ENCODE measurements at places on chromosomes 11 and 22. TPM values are rescaled to one million over a fixed set of nuclear protein-coding genes. Genes with fewer than 3 reads are reported as not detected.

GRCh38 chr11:122516686-122517085, 138.8 kb upstream of the UBASH3B start:
- DNase-seq, result no peak

DNA sequence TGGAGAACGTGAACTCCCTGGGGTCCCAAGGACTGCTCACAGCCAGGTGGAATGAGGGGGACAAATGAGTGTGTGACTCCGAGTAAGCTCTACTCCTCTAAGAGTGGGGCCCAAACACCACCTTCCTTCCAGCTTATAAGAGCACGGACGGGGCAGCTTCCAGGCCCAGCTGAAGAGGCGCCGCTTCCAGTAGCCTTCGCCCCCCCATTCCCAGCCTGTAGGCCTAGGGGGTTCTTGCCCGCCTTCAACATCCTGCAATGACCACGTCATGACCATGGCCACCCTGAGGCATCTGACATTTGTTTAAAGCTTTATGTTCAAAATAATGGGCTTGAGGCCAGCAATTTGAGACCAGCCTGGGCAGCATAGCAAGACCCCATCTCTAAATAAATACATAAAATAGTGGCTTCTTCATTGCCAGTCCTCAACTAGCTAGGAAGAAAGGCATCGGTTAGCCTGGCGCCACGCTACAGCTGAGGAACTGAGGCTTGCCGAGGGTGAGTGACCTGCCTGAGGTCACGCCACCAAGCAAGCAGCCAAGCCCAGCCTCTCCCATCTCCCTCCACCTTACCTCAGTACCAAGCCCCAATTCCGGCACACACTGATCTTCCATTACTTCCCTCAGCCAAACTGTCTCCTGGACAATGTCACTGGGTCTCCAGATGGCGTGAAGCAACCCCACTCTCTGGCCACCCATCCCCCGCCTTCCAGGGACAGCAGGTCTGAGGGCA, 7.8 kb upstream of the TNFRSF13C start:
- no peak for DNase-seq

GRCh38 chr11:13831696-13832095, 130.8 kb upstream of the SPON1 start:
- no peak for DNase-seq

DNA sequence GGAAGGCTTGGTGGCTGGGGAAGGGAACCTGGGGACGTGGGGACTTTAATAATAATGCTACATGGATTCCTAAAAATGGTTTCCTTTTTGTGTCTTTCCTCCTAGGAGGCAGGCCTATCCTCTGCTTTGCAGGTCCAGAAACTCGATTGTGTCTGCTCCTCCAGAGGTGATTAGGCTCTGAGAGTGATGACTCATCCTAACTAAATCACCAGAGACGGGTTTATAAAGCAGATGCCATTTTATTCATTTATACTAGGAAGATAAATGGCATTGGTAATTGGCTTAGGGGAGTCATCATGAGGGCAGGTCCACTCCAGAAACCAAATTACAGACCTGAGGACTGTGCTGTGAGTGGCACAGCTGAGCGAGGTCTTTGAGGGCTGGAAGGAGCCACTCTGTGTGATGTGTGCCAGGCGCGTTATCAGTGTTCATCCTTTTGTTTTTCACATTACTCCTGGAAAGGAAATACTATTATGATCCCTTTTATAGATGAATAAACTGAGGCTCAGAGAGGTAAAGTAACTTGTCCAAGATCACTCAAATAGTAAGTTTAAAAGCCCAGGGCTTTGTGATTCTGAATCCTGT, 7.1 kb downstream of the NLRX1 start:
- DNase-seq, result no peak

DNA sequence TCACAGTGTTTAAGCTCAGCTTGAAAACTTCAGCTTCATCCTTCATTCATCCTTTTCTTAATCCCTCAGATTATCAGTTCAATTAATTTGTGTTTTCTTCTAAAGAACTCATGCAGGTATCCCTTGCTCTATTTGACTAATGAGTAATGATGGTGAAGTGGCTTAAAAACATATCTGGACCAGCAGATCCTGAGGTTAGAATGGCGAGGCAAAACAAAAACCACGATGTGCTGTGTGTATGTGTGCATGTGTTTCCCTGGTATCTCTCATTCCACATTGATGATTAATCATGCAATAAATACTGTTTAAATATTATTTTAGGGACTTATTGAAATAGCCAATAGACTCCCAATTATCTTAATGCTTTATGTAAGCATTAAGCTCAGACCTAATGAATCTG, 437.0 kb downstream of the DYNC2H1 start:
- DNase-seq, result no peak

GRCh38 chr11:92830377-92831155, 138.9 kb upstream of the MTNR1B start:
- DNase-seq, result no peak

GRCh38 chr11:7435176-7435575, 50.1 kb upstream of the OLFML1 start:
- DNase-seq, result no peak

GRCh38 chr11:115591380-115591779, 87.2 kb upstream of the CADM1 start:
- no peak for DNase-seq

- no peak for DNase-seq
These were observed 60.6 kb downstream of the DGCR2 start for GRCh38 chr22:19061471-19062138.

DNA sequence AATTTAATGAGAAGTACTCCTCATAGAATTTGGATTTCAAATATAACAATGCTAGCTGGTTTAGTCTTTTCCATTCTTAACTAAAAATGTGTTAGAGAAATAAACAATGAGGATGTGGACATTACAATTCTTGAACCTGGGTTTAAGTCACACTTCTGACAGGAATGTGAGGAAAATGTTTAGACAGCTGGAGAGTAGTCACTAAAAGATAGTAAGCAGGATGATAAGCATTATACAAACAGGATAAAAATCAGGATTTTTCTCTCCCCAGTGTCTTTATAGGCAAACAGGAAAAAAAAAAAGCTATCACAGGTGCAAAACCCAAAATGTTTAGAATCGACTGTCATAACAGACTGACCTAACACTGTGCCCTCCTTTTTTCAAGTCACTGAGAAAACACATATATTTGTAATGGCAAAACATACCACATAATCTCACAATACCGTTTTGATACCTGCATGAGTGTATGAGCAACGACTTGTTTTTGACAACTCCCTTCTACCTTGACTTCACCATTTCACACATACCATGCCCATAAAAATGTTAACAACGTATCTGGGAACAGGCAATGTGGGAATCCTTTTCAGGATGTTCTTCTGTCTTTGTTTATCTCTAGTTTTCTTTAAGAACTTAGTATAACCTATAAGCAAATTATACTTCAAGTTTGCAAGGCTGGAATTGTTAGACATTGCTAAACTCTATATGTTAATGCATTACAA, 242.0 kb downstream of the SBF2 start:
- no peak for DNase-seq

DNA sequence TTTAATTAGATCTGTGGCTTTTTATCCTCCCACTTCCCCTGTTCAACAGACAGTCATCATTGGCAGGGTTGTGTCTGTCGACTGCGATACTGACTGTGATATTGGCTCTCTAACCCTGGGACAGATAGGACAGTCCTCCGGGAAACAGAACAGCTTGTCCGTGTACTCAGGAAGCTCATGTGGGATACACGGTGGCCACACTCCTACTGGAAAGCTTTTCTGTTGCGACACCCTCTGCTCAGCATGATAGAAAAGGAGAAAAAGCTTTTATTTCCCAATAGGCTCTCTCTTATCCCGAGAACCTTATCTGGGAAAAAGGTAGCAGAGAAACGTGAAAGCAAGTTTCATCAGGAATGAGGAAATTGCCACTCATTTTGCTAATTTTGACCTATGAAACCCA, 60.4 kb upstream of the HSPA8 start:
- no peak for DNase-seq

DNA sequence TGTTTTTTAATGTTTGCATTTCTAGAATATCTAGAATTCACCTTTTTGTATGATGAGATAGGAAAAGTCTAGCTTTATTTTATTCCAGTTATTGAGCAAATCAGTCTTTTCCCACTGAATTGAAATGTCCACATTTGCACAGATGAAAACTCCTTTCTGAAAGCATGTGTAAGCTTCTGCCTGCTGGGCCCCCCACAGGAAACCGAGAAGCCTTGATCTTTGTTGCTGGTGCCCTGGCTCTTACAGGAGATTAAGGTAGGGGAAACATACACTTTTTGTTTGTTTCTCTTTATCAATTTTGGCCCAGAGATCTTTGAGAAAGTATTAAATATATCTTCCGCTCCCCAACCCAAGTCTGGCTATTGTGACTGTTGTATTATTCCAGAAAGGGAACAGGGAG, 87.2 kb upstream of the GNAZ start:
- no peak for DNase-seq

GRCh38 chr11:69076129-69076791, 27.5 kb downstream of the TPCN2 start:
- DNase-seq, result no peak

- no peak for DNase-seq
These were observed 5.1 kb downstream of the MPZL3 start for GRCh38 chr11:118247041-118247440.

GRCh38 chr11:106384429-106384828, 307.0 kb downstream of the AASDHPPT start:
- DNase-seq, result no peak

GRCh38 chr11:16070573-16070972, 285.8 kb downstream of the SOX6 start:
- DNase-seq, result peak; percentile 12

- DNase-seq, result no peak
These were observed 83.4 kb downstream of the GALNT18 start for GRCh38 chr11:11538277-11538960.

- DNase-seq, result no peak
These were observed 25.6 kb downstream of the SMCO4 start for GRCh38 chr11:93517611-93518010.

- DNase-seq, result no peak
These were observed 307.5 kb upstream of the ZC3H12C start for GRCh38 chr11:109785714-109786113.

- no peak for DNase-seq
These were observed 9.3 kb downstream of the TENM4 start for GRCh38 chr11:79431535-79431934.

GRCh38 chr11:65301491-65302329, 13.0 kb upstream of the CDC42EP2 start:
- peak; percentile 71 for DNase-seq

- DNase-seq, result peak; percentile 19
These were observed 1139.5 kb downstream of the TBC1D22A start for GRCh38 chr22:47901911-47902310.

DNA sequence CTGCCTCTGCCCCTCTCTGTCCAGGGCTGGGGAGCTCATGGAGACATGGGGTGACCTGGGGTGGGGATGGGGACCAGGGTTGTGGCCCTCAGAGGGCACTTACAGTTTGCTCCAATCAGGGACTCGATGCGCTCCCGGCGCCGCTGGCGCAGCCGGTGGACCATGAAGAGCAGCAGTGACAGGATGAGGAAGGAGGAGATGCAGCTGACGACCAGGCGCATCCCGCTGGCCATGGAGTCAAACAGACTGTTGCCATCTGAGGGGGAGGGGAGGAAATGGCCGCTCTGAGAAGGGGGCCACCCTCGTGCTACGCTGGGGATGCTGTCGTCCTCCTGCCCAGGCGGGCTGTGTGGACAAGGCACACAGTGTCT, 80.5 kb downstream of the DGCR2 start:
- no peak for DNase-seq

GRCh38 chr11:108239076-108239475, 16.2 kb downstream of the ATM start:
- DNase-seq, result no peak

GRCh38 chr11:35182317-35182939, 43.5 kb downstream of the CD44 start:
- DNase-seq, result no peak

DNA sequence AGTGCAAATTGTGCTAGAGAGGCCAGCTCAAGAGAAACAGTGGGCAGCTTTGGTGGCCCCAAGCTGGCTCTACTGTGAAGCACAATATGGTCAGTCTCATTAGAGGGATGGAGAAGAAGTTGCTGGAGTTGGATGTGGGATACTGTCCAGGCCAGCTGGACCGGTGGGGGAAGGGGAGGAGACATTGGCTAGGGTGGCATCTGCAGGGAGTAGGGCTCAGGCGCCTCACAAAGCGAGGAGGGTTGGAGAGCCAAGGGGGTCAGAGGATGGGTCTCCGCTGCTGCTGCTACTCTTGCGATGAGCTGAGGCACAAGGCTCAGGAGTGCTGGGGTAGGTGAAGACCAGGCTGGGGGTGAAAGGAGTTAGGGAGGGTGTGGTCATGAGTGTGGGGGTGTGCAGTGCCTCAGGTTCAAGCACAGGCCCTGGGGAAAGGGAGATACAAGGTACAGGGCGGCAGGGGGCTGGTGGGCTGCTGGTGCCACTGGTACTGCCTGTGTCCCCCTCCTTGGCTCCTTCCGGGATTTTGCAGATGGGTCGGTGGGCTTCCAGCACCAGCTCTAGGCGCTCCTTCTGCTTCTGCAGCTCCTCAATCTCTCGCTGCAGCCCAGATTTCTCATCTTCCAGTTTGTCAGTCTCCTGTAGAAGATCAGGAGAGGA, 2.3 kb downstream of the CCDC85B start:
- no peak for DNase-seq

DNA sequence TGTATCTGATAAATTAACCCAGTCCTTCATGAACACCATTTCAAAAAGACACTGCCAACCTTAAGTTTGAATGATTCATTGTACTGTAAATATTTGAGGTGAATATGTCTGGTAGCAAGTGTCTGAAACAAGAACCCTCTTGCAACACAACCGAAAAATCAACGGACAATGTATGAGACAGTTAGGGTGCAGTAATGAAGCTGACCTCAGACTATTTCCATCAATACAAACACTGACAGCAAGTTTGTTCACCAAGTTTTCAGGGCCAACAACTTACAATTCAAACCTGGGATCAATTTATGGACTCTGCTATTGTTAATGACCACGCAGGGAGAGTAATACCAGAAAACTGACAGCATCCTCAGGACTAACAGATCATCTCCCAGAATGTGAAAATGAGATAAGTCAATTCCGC, 126.3 kb downstream of the CADM1 start:
- no peak for DNase-seq

GRCh38 chr22:48334971-48335370, 1492.7 kb downstream of the BRD1 start:
- DNase-seq, result no peak

GRCh38 chr22:22422629-22423112, 85.9 kb downstream of the ZNF280B start:
- DNase-seq, result peak; percentile 82

DNA sequence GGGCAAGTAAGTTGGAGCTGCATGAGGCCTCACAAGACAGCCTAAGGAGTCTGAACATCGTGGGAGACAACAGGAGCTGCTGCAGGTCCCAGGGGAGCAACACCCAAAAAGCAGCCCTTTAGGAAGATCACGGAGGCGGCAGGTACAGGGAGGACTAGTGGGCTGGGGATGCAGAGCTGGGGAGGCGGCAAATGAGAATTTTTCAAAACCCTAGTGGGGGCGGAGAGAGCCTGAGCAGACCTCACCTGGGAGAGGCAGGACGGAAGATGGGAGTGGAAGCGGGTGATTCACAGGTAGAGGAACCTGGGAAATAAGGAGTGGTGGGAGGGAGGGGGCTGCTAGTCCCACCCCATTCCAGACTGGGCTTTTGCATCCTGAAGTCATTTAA, 42.1 kb downstream of the DKK3 start:
- no peak for DNase-seq

- no peak for DNase-seq
These were observed 363.6 kb downstream of the BRD1 start for GRCh38 chr22:49464037-49464436.

Gene CXCR5
- total RNA-seq, result not detected

Gene ZNF214
- 4.1 TPM for total RNA-seq

Gene DDB1
- total RNA-seq, result 270 TPM

Gene GLYAT
- 0.32 TPM for total RNA-seq

Gene SPI1
- 0.59 TPM for total RNA-seq

Gene BAIAP2L2
- total RNA-seq, result 3.0 TPM

Gene APOA4
- not detected for total RNA-seq

Gene RASGRP2
- total RNA-seq, result 40.3 TPM

Gene SLC25A18
- 2.1 TPM for total RNA-seq
